ENCODE measurements at places on chromosomes 5 and 9.

DNA sequence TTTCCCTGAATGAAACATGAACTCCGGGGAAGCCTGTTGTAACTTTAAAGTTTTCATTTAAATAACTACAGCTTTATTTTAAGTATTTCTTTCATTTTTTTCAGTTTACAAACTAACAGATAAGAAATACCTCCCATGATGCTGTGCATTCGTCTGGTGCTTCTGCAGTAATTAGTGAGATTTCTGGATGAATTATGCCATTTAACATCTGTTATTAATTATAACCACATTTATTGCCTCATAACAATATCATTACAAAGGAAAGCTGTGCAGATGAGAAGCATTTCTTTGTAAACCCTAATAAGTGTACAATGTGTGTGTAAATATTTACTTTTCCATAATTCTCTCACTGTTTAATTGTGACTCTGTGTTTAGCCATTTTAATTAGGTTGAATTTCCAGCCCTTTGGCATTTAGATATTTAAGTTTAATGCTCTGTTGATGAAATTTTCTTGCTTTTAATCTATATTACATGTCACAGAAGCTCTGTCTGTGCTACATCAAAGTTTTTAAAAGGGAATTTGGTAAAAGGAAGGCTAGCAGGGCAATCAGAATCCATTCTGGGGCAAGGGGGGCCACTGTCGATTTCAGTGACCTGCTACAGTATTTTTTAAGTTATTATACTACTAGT lies 418.0 kb downstream of the SPATA31D1 start:
- no peak for DNase-seq

DNA sequence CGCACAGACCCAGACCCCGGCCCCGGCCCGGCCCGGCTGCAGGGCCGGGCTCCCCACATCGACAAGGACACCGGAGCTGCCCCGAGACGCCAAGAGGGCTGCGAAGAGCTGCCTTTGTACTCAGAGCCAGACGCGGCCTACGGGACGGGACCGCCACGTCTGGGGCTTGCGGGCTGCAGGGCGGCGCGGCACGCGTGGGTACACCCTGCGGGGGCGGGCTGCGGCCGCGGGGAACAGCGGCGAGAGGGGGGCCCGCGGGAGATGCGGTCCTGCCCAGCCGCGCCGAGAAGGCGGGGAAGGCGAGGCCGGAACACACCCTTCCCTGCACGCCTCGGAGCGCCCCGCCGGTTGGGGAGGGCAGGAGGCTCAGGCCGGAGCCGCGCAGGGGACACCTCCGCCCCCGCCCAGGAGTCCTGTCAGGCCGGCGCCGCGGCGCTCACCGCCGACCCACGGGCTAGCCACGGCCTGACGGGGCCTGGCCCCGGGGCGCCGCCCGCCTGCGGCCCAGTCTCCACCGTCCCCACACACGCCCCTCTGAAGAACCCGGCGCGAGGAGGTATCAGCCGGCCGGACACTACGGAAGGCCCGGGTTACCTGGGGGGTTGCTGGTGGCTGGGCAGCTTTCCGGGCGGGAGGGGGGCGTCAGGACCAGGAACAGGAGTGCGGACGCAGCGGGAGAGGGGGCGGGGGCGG lies 478 bp downstream of the RAB14 start:
- DNase-seq, result no peak

DNA sequence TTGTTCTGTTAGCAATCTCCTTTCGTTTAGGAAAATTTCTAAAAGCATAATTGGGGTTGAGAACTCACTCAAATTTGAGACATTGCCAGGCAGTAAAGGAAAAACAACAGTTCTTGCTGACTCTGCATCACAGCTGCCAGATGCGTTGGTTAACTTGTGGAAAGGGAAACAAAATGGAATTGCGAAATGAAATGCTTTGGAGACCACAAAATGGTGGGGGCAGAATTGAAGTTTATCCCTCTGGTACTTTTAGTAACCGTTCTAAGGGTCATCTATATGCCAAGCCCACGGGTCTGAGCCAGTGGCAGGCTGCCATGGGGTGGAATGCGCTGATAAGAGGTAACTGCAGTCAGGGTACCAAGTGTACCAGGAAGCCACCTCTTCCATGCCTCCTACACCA lies 28.6 kb upstream of the SELENOP start:
- DNase-seq, result peak; percentile 72

DNA sequence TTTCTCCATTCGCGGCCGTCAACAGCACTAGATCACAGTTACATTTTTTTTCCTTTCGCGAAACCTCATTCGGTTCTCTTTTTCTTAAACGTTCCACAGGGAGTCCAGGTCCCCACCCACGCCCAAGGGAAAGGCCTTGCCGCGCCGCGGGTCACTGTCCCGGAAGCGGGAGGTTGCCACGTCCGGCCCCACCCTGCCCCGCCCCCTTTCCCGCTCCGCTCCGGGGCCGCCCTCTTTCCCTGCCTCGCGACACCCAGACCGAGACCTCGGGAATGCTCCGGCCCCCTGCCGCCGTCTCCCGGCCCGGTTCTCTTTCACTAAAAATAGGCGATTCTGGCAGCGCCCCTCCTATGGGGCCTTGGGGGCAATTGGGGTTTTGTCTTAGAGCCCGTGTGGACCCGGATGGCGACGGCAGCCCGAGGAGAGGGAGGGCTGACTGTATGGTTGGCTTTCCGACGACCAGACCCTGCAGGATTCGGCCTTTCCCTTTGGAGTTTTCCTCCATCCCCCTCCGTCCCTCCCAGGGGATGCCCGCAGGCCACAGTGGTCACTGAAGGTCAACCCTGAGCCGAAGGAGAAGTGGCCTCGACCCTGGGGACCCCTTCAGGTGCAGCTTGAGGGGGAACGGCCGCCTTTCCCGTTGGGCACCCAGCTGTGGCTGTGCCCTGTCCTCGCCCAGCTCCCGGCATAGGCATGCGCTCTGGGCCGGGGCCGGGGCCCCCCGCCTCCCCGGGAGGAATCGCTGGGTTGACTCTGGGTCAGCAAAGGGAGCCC lies 2.8 kb upstream of the RACK1 start:
- peak; percentile 87 for DNase-seq

- no peak for DNase-seq
Observed at GRCh38 chr5:173328844-173329490, 753 bp upstream of the STC2 start.

DNA sequence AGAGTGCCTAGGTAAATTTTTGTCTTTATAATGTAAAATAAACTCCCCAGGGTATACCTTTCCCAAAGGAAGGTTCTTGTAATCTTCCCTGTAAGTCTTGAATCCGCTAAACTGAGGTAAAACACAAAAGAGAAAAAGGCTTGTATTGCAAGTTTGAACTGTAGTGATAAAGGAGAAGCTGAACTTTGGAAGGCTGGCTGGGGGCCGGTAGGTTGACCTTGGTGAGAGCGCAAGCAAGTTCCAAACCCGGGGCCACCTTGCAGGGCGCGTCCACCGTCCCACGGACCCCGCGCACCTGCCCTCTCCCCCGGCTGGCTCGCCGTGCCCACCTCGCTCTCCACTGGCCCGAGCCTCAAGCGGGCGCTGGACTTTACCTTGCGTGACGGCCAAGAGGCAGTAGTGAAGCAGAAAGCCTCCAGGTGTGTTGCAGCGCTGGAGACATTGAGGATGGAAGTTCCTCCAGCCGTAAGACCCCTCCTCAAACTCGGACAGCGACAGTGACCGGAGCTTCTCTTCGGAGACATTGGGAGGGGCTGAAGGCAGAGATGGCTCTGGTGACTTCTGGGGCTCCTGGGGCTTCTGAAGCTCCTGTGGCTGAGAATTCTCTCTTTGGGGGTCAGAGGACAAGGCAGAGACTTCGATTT lies 428 bp downstream of the SLCO4C1 start:
- no peak for DNase-seq

DNA sequence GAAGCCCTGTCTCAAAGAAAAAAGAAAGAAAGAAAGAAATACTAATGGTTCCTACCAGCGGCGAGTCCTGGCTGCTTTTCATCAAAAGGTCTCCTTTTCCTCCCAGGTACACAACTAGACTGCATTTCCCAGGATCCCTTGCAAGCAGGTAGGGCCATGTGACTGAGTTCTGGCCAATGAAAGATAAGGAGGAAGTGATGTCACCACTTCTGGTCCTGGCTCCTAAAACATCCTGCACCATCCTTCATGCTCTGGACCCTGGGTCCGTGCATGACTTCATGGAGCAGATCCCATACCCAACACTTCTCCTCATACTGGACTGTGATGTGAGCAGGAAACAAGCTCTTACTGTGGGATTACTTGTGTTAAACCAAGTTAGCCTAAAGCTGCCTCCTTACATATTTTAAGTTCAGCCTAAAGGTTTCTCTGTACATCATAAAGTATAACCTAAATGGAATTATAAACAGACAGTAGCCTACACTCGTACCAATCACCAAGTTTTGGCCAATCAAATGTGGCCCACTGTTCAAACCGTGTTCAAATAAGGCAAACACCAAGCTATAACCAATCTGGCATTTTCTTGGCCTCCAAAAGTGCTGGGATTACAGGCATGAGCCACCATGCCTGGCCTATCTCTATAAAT lies 30.2 kb upstream of the FUBP3 start:
- no peak for DNase-seq

GRCh38 chr5:158080112-158080511 lies 221.2 kb upstream of the CLINT1 start:
- no peak for DNase-seq

DNA sequence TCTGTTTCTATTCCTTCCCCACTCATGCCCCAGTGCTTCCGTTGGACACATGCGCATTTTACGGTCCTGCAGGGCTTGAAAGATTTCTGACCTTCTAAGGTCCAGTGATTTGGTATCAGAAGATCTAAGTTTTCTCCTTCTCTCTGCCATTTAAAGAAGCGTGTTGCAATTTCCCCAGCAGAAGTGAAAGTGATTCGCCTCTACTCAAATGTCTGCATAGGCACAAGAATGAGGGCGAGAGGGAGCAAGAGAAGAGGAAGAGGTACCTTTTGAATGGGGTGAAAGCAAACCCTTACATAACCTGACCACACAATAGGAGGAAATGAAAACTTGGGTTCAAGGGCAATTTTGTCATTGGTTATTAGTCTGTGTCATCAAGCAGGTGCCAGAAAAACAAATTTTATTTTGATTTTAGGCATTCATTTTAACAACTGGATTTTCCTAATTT lies 31.7 kb upstream of the NR3C1 start:
- peak; percentile 40 for DNase-seq

DNA sequence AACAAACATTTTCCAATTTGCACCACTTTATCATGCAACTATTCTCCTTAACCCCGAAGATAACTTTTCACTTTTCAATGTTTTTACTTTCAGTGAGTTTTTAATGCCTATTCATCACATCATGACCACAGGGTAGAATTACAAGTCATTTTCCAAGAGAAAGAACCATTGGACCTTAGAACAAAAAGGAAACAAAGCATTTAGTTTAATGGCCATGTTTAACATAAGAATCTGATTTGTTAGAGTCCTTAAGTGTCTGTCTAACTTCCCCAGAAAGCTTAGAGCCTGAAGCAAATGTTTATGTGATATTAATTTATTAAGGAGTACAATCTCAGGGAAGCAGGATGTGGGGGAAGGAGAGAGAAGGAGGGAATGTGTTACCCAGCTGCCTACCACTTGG lies 325.8 kb upstream of the RIOK2 start:
- no peak for DNase-seq

DNA sequence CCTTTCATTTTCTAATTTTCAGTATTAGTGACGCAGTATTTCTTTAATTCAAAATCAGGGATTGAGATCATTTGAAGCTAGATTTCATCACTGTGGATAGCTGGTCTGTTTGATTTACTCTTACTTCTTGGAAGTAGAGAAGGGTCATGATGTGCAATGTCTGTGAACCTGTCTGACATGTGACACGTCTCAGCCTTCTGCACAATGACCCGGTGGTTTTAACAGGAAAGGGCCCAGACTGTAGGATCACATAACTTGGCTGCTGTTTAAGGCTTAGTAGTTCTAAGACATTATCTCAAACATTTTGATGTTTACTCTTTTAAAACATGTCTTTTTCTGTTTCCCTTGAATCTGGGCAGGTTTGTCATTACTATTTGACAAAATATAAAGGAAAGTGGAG lies 823.3 kb upstream of the NUDT12 start:
- DNase-seq, result no peak

DNA sequence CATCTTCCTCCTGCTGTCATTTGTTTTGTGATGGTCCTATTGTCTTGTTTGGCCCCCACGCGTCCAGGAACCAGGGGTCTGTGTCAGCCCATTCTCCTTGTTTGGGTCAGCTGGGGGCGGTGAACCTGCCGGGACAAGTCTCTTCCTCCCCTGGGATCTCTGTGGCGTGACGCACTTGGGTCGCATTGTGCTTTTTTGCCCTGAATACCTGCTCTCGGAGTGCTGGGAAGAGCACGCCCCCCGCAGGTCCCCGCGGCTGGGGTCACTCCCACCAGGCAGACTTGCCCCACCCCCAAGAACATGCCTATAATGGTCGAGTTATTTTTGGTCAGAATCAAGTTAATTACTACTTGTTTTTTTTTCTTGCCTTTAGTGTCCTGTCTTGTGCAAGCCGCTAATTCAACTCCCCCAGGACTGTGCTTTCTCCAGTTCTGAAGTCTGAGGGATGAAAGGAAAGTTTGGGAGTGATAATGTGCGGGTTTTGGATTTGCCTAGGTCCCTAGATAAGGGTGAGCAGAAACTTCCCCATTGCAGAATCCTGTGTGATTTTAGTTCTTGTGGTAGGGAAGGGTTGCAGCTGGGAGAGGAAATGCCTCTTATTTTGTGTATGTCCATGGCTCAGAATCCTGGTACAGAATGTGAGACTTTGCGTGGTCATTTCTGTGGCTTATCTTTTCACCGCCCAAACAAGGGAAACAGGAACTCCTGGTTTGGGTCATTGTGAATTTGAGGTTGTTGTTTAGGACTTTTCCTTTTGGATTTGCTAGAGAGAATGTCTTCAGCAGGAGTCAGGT lies 789 bp downstream of the ACER2 start:
- DNase-seq, result peak; percentile 84

DNA sequence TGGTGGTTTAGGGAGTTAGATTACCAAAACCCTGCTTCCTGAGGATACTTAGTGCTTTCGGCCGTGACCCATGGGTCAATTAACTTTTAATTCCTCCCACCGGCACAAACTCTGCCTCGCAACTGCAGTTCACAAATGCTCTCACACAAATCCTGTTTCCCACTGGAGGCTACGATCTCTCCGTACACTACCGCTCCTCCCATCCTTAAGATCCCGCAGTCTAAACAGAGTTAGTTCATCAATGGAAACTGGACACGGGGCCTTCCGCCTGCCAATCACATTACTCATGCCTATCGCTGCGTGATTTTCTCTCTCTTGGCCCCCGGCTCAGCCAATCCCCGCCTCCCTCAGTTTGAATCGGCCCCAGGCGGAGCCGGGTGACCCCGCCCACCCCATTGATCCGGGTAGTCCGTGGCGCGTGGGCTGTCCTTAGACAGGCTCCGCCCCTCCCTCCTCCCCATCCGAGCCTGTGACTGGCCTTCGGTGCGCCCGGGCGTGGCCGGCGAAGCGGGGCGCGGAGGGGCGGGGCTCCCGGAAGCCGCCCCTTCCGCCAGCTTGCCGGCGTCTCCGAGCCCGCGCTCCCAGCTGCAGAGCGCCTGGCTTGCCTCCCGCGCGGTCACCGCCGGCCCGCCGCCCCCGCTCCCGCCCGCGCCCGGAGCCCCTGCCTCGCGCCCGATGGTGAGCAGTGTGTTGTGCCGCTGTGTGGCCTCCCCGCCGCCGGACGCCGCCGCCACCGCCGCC lies at the start of gene SLC25A25:
SLC25A25 (plus strand) TSS at position 588 of the 741 bp plus-strand sequence; CDS start at position 676, 88 bp downstream.
- peak; percentile 100 for DNase-seq
